Stimulated activated CD4-positive, alpha-beta T cell treated with anti-CD3 and anti-CD28 coated beads, Interleukin-15, amount 100 ng/mL, for 48 hours (primary cell): ENCODE measurements at places on chromosomes 3 and 15.

- DNase-seq, result no peak
Observed at GRCh38 chr3:79636372-79636771, 131.4 kb downstream of the ROBO1 start.

DNA sequence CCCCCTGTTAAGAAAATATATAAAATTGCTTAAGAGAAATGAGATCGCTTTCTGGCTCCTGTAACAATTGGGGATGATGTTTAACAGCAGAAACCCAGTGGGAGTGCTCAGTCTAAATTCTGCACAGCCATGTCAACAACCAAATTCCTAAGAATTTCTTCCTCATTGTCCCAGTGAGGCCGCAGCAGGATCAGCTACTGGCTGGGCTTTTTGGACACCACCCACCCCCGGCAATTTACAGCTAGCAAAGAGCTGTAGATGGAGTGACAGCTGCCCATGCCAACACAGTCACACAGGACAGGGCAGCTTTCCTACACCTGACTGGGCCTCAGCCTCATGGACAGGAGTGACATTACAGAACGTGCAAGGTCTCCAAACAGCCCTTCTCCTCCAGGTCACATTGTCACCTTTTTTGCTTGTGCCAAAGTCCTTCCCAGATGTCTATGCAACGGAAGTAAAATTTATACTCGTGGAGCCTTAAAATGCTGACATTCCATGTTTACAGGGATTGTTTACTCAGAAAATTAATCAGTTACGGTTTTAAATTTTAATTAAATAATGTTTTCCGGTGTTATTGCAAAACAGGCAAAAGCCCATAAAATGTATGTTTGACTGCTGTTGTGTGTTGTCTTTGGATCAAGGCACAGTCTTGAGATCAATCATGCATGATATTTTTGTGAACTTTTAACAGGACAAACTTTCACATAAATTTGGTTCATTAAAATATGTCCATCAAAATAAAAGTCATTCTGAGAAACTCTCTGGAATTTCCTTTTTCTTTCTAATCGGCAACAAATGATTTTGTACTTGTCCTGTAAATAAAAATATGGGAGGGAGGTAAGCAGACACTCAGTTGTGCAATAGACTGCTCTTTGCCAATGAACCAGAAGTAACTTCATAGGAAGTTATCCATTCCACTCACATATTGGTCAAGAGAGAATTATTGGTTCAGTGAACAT lies 943.2 kb downstream of the MCTP2 start:
- DNase-seq, result no peak

DNA sequence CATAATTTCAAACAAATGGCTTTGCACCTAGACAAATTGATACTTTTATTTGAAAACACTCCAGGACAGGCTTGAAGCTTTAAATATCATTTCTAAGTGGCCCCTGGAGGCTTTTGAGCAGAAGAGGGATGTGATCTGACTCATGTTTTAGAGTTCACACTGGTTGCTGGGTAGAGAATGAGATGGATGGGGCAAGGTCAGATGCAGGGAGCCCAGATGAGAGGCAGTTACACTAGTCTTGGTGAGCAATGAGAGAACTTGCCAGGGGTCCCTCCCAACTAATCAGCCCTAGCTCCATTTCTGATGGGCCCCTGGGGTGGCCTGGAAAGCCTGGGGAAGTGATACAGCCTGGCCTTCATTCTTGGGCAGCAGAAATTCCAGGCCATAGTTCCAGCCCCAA lies 190.4 kb downstream of the MEGF11 start:
- no peak for DNase-seq

DNA sequence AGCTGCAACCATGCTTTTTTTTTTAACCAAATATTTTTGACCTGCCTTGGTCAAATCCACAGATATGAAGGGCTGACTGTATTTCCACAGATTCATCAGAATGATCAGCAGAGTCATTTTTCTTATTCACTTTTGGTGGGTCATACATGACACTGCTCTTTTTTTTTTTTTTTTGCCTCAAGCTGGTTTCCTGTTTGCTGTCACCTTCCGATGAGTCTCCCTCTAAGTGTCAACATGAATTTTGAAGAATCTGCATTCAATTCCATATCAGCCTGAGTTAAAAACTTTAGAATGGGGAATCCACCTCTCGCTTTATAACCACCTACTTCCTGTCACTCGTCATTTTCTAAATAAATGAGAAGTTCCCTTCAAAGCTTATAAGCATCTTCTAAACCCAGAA lies 2.2 kb upstream of the SLC12A8 start:
- no peak for DNase-seq

DNA sequence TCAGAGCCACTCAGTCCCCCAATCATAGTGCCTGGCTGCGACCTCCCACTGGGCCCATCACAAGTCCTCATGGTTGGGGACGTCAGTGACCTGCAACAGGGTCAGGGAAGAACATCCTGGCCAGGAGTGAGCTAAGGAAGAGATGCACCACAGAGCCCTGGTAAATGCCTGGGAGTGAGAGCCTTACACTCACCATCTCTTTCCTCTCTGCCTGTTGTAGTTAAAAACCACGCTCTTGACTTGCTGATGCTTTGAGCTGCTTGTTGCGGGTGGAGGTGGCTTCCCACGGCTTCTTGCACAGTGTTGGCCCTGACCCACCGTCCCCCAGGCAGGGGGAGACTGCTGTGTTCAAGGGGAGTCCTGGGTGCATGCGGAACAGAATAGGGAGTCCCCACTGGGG lies 91.1 kb upstream of the RGMA start:
- DNase-seq, result no peak
